ENCODE measurements at places on chromosomes 5 and 9.

- DNase-seq, result no peak
These were observed 209.1 kb upstream of the ADCY2 start for GRCh38 chr5:7186818-7187217.

DNA sequence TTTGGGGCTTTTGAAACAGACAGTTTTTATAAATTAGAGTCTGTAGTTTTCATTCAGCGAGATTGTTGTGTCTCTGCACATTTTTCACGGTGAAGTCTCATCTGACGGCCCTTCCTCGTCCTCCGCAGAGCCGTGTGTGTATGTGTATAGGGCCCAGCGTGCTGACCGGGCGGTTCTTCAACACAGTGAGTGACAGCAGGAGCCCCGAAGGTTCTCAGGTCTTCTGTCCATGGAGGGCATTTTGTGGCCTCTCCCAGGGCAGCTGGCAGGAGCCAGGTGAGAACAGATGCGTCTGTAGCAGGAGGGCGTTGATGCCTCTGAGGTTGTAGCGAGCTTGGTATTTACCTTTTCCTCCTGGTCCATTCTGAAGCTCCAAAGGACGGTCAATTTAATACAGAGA, 116.0 kb upstream of the LPCAT1 start:
- DNase-seq, result no peak

DNA sequence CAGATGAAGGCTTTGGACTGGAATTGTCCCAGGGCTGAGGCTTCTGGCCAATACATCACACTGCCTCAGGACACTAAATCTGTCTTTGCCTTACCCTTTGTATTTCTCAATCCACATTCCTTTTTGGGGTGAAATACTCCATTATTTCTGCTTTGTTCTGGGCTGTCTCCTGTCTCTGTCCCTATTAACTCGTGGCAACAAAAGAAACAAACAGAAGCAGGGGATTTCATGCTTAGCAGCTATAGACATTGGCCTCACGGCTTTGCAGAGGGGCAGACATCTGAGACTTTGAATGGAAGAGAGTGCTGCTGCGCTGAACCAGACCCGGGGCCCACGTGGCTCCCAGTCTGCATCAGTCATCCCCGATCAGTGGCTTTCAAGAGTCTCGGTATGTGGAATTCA, 129.7 kb downstream of the ARL15 start:
- DNase-seq, result no peak

- no peak for DNase-seq
These were observed 57.8 kb downstream of the BARX1 start for GRCh38 chr9:93897075-93897970.

GRCh38 chr5:108858959-108859358, 111.3 kb downstream of the FER start:
- no peak for DNase-seq

- DNase-seq, result no peak
These were observed 131.8 kb downstream of the GAPVD1 start for GRCh38 chr9:125393426-125393825.

DNA sequence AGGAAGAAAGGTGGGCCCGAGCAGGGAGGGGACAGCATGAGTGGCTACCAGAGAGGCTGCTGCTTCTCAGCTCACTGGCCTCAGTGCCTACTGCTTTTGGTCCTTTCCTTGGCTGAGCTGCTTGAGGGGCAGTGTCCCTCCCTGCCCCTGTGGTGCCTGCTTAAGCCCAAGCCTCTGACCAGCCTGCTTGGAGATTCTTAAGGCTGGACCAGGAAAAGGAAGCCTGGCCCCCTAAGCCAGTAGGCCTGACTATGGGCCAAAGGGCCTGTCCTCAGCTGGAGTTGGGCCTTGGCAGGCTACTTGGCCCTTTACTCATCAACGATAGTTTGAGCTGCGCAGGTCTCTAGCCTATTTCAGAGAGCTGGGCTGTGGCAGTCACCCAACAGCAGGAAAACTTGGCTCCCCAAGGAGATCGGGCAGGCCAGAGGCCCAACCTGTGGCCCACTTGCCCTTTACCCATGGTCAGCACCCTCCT, 24.9 kb downstream of the TCF7 start:
- no peak for DNase-seq

- no peak for DNase-seq
These were observed 27.4 kb downstream of the CNOT6 start for GRCh38 chr5:180521591-180521990.

DNA sequence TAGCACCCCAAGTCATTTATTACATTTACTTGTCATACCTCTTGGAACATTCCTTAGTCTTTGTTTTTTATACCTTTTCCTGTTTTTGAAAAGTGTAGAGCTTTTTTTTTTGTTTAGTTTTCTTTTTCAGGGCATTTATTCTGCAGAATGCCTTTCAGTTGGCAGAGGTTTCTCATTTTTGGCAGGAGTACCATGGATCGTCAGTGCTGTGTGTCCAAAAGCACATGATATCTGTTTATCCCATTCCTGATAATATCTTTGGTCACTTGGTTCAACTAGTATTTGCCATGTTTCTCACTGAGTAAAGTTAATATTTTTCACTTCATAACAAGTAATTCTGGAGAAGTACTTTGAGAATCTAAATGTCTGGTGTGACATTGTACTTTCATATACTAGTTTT, 10.7 kb downstream of the OGN start:
- DNase-seq, result no peak

DNA sequence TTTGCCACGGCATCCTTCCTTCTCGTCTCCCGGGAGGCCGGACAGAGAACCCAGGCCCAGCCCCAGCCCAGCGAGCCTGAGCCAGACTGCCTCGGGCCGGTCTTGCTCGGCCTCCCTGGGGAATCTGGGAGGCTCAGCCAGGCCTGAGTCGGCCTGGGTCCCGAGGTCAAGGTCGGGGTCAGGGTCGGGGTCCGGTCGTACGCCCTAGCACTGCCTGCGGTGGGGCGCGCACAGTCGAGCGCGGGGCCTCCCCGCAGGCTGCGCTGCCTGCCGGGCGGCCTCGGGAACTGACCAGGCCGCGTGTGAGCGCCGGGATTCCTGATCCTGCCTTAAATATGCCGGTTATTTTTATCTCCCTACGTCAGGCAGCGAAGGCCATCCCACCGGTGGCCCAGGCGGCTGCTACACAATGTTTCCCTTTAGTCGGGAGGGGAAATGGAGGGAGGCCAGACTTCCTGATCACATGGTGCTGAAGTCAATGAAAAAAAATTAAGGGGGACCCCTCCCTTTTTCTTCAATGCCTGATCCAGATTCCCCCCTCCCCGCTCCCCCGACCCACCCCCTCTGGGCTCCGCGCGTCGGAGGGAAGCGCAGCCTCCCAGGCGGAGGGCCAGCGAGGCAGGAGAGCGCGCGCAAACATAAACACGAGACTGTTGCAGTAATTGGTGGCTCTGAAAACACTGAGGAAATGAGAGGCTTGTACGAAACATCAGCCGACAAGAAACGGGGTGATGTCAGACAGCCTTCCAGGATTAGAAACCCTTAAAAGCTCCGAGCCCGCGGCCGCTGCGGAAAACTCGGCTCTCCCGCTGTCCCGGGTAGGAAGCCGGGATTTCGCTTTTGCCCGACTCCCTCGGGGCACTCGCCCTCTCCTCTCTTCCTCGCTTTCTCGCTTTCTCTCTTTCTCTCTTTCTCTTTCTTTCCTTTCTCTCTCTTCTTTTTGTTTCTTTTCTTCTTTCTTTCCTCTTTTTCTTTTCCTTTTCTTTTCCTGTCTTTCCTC, 148.2 kb upstream of the KLF4 start:
- DNase-seq, result no peak

GRCh38 chr5:93598091-93599000, 15.3 kb downstream of the NR2F1 start:
- no peak for DNase-seq

DNA sequence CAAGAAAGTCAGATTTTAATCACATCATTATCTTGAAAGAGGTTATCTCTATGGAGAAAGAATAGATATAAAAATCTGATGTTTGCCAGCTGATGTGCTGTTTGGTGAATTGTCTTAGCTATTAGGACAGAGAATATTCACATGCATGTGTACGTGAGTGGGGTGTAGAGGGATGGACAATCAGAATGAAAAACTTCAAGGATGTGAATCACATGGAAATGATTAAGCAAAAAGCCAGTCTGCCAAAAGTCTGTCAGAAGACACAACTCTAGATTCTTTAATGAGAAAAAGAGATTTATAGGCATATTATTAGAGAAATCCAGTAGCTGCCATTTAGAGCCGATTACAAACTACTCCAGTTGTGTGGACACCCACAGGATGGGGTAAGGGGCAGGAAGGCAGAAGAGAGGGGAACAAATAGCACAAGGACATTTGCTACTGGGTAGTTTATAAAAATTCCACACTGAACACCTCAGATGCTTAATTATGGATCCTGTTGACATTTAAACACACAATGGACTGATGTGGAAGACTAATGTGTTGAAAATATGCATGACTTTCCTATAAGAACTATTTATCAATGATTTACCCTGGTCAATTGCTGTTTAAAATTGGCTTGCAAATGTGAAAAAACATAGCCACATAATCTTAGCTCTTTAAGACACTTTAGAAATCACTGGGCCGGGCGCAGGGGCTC, 127.4 kb downstream of the PTTG1 start:
- DNase-seq, result no peak

GRCh38 chr5:72673623-72674022, 142.8 kb upstream of the TNPO1 start:
- DNase-seq, result no peak

DNA sequence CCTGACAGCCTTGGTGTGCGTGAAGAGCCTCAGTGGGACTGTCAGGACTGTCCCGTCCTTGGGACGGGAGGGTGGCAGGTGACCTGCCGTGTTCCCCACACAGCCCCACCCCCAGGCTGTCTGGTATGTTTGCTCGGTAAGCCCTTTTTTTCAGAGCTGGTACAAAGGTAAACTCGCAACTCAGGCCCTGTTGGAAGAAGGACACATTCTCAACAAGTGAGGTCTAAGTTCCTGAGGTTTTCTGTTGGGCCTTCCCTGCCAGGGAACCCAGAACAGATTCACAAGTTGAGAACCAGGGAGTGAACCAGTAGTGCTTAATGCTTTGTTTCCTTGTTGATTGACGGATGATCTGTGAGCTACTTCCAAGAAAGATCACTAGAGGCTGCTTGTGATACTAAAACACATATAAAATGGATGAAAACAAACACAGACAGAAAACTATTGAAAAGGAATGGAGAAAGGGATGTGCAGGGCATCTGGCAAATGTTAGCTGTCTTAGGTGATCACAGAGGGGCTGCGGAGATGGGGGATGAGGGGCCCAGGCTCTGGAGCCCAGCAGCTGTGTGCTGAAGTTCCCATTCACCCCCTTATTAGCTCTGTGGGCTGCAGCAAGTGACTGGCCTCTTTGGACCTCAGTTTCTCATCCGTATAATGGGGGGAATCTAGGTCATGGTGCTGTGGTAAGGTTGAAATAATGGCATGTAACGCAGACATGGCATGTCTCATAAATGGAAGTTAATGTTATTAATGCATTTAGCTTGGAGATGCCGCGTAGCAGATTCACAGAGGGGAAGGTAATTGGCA, 2.7 kb downstream of the NDST1 start:
- no peak for DNase-seq

DNA sequence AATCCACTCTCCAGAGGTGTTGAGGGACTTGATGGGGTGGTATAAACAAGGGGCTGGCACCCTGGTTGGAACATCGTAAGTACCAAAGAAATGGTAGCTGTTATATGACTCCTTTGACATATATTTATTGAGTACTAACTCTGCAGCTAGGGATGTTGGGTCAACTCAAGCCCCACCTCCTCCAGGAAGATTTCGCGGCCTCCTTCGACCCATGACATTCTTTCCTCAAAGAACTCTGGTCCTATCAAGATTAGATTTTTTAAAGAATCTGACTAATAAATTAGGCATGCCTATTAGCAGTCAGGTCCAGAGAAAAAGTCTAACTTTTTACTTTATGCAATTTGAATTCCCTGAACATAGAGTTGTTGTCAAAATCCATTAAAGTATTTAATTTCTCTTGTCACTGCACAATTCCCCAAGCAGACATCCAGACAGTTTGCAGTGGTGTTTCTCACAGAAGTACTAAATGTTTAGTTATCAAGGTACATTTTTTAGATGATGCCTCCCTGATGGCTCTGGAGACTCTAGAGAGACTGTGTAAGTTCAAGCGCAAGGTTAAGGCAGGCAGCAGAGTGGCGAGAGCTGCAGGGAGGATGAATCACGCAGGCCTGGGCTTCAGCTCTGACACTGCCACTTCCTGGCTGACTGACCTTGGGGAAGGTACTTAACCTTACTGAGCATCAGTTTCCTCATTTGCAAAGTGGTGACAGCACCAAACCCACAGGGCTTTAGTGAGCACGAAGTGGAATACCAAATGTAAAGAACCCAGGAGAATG, 209.6 kb downstream of the TTLL11 start:
- no peak for DNase-seq

- no peak for DNase-seq
These were observed 814 bp downstream of the PLCXD3 start for GRCh38 chr5:41509399-41510175.

DNA sequence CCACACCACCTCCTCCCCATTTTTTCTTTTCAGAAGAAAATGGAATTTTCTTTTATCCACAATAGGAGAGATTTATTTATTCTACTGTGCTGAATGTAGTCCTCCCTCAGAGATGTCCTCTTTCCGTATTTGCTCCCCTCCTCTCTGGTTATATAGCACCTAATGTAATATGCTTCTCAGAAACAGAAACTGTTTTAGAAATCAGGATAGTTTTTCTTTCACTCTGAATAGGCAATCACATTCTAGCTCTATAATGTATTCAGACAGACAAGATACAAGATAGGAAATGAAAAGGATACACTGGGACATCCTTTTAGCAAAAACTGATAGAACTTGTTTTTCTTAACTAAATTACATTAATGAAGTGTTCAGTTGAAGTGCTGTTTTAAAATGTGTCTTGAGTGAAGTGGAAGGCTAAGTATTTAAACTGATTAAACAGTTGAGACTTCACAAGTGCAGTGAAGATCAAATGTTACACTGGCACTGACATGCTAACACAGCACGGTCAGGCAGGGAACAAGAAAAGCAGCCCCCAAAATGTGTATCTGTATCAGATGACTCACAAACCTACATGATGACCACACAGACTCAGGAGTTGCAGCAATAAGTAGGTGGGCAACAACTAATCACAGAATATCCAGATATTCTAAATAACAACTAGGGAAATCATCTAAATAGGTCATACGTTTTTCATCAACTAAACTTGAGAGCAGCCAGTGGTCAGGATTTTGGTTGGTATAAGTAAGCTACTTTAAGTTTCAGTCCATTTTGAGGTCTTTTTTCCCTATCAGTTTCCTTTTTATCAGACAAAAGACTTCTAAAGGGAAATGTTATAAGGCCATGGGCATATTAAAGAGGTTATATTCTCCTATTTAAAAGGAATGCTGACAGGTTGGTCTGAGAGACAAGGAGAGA, 260.4 kb downstream of the MLLT3 start:
- no peak for DNase-seq

All from stimulated activated CD8-positive, alpha-beta memory T cell treated with anti-CD3 and anti-CD28 coated beads, Interleukin-12 subunit alpha, Interleukin-12 subunit beta, amount 100 ng/mL, for 1 hour (primary cell).